ENCODE measurements at places on chromosomes 6 and 20.
A peak's percentile ranks its signal among the peaks of the same experiment; 100 is the strongest.

DNA sequence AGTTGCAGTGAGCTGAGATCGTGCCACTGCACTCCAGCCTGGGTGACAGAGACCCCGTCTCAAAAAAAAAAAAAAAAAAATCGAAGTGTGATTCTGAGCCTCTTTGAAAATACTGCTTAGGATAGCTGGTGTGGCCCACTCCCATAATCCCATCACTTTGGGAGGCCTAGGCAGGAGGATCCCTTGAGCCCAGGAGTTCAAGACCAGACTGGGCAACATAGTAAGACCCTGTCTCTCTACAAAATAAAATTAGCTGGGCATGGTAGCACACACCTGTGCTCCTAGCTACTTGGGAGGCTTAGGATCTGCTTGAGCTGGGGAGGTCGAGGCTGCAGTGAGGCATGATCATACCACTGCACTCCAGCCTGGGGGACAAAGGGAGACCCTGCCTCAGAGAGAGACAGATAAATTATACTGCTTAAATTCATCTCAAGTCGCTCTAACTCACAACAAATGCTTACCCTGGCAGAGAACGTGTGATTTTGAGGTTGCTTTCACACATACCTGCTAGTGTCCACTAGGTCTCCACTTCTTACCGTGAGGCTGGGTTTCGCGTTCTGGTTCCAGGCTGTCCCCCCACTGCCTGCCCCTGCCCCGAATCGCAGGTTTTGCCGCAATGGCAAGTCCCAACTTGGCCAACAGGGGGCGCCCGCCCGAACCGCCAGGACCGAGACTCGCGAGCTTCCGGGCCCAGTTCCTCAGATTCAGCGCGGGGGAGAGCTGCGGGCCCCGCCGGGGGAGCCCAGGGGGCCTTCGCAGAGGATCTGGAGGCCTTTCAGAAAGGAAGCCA, 12.3 kb upstream of the TMC2 start:
- DNase-seq = peak; percentile 95

- no peak for DNase-seq
Observed at GRCh38 chr6:13495112-13495776, 7.8 kb upstream of the GFOD1 start.

GRCh38 chr6:26351544-26351953, 13.4 kb upstream of the BTN3A2 start:
- no peak for DNase-seq

DNA sequence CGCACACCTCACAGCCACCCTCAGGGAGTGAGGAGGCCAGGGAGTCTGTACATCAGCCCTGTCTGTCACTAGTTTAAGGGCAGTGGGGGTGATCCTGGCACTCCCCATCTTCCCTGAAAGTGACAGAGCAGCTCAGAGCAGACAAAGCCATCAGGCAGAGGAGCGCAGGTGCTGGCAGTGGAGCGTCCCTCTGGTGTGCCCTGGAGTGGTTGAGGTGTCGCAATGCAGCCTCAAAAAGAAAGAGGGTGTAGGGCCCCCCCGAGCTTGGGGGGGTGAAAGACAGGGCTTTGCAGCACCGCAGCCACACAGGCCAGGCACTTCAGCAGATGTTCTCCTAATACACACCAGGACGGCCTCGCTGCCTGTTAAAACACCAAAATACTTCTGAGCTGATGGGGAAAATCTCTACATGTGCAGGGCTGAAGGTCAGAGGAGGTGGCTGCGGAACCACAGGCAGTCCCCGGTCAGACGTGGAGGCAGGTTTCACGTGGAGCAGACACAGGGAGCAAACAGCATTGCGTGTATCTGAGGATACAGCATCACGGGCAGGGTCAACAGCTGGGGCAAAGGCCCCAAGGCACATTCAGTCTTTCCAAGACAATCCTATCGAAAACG, 69.5 kb downstream of the PREX1 start:
- no peak for DNase-seq

DNA sequence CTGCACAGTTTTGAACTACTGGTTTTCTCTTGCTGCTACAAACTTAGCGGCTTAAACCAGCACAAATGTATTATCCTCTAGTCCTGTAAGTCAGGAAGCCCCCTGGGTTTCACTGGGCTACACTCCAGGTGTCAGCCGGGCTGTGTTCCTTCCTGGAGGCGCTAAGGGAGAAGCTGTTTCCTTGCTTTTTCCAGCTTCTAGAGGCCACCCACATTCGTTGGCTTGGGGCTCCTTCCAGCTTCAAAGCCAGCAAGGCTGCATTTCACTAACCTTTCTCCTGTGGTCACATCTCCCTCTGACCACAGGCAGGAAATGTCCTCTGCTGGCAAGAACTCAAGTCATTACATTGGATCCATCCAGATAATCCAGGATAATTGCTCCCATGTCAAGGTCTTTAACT, 350.6 kb upstream of the PLCB4 start:
- no peak for DNase-seq

DNA sequence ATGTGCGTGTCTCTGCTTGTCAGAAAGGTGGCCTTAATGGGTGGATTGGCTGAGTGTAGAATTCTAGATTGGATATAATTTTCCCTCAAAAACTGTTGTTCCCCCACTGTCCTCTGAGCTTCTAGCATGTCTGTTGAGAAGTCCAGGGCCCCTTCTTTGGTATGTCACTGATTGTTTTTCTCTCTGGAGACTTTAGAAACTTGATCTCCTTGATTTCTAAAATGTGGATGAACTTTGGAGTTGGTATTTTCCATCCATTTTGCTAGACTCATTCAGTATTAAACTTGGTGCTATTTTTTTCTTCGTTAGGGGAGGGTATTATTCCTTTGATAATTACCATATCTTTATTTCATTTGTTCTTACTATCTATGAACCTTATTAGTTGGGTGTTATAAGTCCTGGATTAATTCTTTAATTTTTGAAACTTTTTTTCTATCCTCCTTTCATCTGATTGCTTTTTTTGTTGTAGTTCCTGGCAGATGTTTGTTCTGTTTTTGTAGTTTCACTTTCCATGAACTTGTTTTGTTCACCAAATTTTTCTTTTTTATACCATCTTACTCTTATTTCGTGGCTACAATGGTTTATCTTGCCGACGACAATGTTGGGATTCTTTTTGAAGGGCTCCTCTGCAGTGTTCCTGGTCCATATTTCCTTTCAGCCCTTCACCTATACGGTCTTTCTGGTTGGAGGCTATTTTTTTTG, 68.4 kb downstream of the ARID1B start:
- DNase-seq = no peak

Data from activated CD4-positive, alpha-beta T cell treated with anti-CD3 and anti-CD28 coated beads for 36 hours (primary cell).